ENCODE measurements at places on chromosomes 7 and 10.
A peak's percentile ranks its signal among the peaks of the same experiment; 100 is the strongest.

DNA sequence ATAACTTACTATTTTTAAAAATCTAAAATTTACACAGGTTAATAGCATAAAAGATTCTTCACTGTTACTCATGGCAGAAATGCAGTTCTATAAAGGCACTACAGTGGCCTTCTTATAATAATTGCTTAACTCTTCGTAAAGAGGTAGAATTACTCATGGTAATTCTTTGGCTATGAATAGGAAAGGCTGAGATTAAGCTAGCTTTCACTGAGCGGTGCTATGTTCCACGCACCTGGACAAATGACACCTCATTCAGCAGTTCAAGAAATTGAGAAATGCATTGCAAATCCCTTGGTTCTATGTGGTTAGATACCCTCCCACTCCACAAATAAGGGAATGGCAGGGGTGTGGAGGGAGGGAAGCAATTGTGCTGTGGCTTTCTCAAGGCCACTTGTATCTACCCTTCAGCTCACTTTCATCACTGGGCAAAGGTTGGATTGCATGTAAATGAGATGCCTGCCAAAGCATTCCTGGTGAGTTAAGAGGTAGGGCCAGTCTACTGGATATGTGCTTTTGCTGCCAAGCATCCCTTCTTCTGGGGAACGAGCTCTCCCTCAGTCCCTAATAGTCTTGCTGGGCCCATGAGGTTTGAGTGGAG, 210.9 kb downstream of the TEX36 start:
- no peak for DNase-seq

DNA sequence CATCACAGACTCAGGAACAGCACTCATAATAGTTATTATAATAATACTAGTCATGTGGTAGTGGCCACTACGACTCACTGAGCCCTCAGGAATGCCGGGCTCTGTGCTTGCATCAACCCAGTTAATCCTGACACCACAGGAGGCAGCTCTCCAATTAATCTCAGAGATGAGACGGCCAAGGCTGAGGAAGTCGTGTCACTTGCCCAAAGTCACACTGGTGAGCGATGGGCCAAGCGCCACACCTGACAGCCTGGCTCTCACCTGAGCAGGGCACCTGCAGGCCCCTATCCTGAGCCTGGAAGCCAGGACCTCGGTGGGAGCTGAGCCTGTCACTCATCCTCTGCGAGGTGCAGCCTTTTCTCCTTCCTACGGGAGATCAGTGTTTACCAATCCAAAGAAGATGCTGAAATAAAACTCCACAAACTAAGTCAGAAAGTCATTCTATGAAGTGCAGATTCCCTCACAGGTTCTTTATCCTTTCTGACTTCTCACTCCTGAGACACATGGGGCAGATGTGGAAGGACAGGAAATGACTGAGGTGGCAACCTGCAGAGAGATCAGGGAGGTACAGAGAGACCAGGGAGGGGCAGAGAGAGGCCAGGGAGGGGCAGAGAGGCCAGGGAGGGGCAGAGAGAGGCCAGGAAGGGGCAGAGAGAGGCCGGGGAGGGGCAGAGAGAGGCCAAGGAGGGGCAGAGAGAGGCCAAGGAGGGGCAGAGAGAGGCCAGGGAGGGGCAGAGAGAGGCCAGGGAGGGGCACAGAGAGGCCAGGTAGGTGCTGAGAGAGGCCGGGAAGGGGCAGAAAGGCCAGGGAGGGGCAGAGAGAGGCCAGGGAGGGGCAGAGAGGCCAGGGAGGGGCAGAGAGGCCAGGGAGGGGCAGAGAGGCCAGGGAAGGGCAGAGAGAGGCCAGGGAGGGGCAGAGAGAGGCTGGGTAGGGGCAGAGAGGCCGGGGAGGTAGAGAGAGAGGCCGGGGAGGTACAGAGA, 38.5 kb downstream of the VIPR2 start:
- DNase-seq, result no peak

DNA sequence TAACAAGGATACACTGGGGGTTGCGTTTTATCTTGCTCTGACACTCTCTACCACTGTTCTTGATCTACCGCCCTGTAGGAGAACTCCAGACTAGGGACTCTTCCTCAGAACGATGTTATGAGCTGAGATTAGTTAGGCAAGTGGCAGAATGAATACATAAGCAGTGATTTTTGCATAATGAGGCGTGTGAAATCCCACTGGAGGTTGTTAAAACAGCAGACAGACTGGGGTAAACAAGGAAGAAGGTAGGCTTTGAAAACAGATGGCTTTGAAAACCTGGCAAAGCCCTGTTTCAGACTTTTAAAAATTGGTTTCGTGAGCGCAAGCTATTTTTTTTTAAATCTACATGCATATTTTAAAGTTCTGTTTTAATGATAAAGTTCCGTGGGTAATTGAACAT, 785.2 kb downstream of the TYW1 start:
- DNase-seq, result no peak

- DNase-seq, result no peak
Observed at GRCh38 chr10:104456802-104457542, 103.3 kb downstream of the CFAP58 start.

- DNase-seq, result no peak
Observed at GRCh38 chr7:80372415-80372814, 139.4 kb downstream of the GNAT3 start.

- peak; percentile 50 for DNase-seq
Observed at GRCh38 chr10:29811751-29812427, 177.1 kb upstream of the SVIL start.
